Activated CD8-positive, alpha-beta memory T cell treated with anti-CD3 and anti-CD28 coated beads for 4 hours (primary cell): ENCODE measurements at places on chromosomes 2 and 18.
A peak's percentile ranks its signal among the peaks of the same experiment; 100 is the strongest.

- no peak for DNase-seq
Measured at GRCh38 chr2:17869128-17869527, 9.3 kb upstream of the KCNS3 start.

GRCh38 chr2:133733901-133734255, 165.6 kb upstream of the NCKAP5 start:
- no peak for DNase-seq

DNA sequence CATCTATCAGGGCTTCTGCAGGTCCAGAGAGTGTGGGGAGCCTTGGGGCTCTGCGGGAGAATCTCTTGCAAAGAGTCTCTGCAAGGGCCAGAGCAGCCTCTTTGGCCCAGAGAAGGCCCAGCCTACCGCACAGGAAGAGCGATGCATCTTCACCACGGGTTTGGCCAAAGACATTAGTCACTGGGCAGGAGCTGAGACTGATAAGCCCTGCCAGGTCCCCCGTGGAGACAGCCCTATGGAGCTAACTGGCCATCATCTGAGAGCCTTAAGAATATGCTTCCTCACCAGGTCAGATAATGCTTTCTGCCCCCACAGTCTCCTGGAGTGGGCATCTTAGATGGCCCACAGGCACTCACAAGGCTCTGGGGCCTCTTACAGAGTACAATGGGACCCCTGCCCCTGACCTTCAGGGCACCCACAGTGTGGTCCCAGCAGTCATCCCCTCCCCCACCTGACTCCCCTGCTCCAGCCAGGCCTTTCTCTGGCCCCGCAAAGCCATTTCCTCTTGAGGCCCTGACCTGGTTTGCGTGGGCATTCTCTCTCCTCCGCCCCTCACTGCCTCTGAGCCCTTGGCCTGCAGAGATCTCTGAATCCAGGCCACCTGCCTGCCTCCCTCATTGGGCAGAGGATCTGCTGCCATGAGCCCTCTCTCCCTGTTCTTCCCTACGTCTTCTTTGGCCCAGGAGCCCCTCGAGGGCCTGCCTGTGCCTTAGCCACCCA, 31.9 kb upstream of the MAPRE3 start:
- no peak for DNase-seq

DNA sequence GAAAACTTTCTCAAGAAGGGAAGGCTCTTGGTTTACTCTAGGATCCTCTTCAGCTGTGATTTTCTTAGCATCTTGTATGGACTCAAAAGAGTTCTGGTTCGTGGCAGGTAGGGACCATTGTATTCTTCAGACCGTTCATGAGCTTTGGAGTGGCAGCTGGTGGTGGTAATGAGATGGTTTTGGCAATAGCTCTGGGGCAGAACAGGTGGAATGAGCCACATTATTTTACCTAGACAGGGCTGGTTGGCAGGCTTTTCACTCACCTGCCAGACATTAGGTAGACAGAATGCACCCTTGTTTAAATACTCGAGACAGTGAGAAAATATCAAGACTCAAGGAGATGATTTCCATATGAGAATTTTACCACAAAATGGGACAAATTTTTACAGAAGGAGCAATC, 26.2 kb upstream of the MGAT5 start:
- DNase-seq = no peak

DNA sequence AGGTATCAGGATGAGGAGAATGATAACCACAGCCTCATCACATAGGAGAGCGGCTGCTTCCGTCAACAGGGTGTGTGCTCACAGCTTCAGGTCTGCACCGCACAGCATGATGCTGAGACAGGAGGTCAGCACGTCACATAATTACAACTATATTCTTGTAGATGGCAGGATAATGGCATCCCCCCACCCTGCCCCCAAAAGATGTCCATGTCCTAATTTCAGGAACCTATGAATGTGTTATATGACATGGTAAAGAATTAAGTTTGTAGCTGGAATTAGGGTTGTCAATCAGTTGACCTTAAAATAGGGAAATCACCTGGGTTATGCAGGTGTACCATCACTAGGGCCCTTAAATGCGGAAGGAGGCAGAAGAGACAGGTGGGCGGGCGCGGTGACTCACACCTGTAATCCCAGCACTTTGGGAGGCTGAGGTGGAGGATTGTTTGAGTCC, 73.9 kb downstream of the ARL4C start:
- peak; percentile 30 for DNase-seq

DNA sequence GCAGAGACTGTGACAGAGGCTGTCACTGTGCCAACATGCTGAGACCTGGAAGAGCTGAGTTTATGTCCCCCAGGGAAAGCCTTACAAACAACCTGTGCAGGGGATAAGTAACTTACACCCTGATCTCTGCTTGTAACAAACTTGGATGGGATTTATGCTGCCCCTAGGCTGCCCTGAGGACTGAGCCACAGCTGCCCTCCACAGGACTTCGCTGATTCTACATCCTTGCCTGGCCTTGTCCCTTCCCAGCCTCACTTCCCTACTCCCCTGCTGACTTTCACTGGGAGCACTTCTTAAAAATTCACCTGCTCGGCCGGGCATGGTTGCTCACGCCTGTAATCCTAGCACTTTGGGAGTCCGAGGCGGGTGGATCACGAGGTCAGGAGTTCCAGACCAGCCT, 45.9 kb upstream of the ASAP2 start:
- no peak for DNase-seq

GRCh38 chr2:107376909-107377308, 449.8 kb upstream of the RGPD4 start:
- DNase-seq = no peak

DNA sequence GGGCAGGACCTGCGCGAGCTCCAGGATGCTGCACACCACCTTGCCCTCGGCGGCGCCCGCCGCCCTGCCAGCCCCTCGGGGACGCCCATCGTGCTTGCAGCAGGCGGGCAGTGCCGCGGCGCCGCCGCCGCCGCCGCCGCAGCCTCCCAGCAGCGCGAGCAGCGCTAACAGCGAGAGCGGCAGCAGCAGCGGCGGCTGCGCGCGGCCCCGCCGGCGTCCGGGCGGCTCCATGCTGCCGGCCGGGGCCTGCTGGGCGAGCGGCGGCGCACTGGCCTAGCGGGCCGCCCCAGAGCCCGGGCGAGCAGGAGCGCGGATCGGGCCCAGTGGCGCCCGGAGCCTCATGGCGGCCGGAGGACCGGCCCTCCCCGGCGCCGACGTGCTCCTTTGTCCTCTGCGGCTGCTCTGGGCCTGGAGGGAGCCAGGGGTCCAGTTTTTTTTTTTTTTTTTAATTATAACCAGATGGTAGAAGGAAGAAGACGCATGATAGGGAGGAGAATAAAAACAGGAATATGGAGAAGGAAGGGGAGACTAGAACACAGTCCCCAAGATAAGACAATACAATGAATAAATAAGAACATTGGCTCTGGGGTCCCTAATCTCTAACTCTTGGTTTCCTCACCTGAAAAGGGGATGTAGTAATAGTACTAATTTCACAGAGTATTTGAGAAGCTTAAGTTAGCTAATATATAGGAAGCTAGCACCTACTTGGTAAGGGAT, 17.1 kb upstream of the ANKRD62 start:
- DNase-seq = no peak

GRCh38 chr2:158034198-158034866, 67.3 kb upstream of the UPP2 start:
- DNase-seq = no peak

DNA sequence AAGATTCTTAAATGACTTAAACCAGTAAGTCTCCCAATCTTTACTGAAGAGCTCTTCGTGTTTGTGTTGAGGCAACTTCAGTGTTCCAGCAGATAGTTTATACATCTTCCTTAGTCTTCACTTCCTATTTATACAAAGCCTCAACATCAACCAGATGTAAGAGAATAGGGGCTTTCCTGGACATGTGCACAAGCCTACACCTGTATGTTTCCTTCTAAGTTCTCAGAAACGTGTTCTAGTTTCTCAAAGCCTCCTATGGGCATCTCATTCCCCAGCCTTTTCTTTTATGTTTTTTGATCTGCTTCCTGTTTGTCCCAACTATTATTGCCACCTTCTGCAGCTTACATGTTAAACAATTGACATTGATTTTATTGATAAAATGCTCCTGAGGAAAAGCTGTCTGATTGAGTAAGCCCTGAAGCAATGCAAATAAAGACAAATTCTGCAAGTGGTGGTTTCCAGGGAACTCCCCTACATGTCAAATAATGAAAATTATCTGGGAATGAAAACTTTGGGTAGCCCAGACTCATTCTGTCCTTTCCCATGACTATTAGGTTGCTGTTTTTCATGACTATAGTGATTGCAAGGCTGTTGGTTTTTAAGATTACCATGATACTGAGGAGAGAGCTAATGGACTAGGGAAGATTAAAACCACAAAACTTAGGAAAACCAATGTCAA, 663.3 kb upstream of the ACVR2A start:
- DNase-seq = no peak

GRCh38 chr2:33492399-33493134, 16.1 kb downstream of the RASGRP3 start:
- no peak for DNase-seq

GRCh38 chr2:232512602-232513001, 7.6 kb upstream of the PRSS56 start:
- no peak for DNase-seq

DNA sequence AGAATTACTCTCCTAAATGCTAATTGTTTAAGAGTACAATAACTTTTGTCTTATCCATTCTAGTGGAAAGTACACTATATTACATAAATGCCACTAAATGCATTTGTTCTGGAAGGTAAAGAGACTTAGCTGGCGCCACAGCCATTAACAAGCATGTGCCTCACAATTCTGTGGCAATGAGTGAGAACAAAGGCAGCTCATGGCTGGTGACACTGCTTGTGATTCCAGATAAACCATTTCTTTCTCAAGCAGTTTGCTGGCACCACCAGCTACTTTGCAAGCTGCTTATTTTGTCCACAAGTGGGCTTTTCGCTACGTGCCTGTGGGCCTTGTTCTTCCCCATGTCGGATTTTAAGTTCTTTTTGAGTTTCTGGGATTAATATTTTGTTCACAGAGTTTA, 147.6 kb upstream of the SMAD7 start:
- DNase-seq = no peak

DNA sequence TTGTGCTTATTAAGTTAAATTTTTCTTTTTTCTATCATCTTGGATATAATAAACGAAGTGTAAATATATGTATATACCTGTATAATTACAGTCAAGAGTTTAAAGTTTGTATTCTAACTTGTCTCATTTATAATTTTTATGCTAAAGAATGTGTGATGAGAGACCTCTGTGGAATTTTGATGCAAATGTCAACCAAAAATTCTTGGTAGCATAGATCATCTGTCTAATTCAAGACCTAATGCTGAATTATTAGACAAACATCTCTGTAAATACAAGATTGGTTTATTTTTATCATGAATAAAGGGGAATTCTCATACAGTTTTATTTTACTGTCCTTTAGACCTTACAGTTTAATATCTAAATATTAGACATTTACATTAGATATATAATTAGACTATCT, 149.2 kb upstream of the VWC2L start:
- DNase-seq = no peak

- DNase-seq = no peak
Measured at GRCh38 chr18:79982736-79983135, 5.6 kb downstream of the TXNL4A start.

DNA sequence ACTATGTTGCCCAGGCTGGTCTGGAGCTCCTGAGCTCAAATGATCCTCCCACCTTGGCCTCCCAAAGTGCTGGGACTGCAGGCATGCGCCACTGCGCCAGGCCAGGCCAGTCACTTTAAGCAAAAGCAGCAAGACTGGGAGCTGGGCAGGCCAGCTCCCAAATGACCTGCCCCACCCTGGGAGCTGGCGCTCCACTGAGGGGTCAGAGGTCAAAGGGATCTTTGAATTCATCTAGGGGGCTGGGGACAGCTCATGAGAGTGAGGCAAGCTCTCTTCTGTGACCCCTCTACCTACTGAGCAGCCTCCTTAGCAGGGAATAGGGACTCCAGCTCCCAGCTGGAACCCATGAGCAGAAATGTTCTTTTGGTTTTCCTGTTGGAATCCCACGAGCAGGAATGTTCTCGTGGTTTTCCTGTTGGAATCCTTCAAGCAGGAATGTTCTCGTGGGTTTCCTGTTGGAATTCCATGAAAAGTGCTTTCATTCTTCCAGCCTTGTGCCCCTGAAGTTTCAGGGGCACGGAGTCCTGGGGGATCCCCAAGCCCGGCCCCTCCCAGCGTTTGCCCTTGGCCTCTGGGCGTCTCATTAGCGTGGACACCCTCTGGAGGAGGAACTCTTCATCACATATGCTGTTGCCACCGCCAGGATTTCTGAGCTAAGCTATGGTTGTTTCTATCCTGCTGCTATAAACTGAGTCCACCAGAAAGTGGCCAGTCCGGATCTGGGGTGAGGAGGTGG, 162.0 kb upstream of the HAAO start:
- no peak for DNase-seq

GRCh38 chr2:236449167-236449761, 120.4 kb upstream of the ACKR3 start:
- DNase-seq = no peak

DNA sequence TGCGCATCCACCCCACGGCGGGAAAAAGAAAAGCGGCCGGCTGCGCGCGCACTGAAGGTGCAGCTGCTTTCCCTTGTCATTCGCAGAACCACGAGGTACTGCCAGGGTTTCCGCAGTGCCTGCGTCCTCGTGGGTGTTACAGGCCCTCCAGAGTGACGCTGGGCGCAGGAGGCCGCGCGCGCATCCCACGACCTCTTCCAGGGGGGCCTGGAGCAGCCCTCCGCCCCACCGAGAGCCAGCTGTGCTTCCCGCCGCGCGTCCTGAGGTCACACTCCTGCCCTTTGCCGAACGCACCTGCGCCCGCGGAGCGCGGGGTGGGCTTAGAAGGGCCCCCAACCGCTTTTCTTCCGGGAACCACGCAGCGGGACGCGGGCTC, 378 bp upstream of the IAH1 start:
- DNase-seq = peak; percentile 43

- DNase-seq = no peak
Measured at GRCh38 chr2:43212216-43212835, 14.1 kb downstream of the ZFP36L2 start.

- DNase-seq = no peak
Measured at GRCh38 chr18:45046228-45046627, 365.5 kb downstream of the SETBP1 start.

DNA sequence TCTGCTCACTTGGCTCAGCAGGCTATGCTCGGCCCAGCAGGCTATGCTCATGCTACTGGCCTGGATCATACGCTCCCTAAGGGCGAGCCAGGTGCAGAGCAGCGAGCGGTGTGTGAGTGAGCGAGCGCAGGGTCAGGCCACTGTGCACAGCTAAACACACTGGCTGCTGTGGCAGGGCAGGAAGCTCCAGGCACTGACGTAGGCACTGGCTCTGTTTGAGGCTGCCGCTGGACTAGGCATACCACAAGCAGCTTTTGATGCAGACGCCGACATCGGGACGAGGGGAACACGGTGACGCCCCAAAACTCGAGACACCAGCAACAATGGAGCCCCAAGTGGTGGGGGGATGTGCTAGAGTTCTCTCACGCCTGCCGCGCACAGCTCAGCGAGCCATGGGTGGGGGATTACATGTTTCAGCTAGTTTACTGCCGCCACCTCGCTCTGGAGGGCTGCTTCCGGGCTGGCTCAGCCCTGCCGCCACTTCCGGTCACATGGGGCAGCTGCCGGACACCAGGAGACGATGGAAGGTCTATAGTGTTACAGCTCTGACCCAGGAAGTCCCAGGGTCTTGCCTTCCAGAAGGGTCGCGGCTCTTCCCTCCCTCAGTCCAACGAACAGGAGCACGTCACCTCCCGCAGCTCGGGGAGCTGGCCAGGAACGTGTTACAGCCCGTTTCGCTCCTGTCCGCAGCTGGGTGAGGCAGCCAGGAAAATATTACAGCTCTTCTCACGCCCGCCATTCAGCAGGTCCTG, 1176.9 kb upstream of the LRRTM1 start:
- no peak for DNase-seq

- no peak for DNase-seq
Measured at GRCh38 chr2:12723736-12724463, 7.2 kb downstream of the TRIB2 start.
